ENCODE measurements at places on chromosomes 13 and 19.

DNA sequence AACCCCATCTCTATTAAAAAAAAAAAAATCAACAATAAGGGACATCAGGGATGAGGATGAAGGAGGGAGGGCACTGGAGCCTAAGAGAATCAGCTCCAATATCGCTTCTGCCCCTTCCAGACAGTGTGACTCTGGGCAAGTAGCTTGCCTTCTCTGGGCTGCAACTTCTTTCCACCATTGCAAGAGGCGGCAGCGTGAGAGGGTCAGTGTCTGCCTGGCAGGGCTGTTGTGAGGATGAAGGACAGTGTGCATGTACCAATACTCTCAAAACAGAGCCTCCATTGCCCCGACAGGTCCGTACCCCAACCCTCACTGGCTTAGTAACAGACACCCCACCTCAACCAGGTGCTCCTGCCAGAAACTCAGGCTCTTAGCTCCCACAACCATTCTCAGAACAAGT, 15.3 kb upstream of the LENG8 start:
- DNase-seq, result no peak

GRCh38 chr19:2867025-2867991, at the start of gene ZNF556:
ZNF556 (plus strand) TSS chr19:2867335; CDS start chr19:2867422, 87 bp downstream.
- DNase-seq, result peak; percentile 42

DNA sequence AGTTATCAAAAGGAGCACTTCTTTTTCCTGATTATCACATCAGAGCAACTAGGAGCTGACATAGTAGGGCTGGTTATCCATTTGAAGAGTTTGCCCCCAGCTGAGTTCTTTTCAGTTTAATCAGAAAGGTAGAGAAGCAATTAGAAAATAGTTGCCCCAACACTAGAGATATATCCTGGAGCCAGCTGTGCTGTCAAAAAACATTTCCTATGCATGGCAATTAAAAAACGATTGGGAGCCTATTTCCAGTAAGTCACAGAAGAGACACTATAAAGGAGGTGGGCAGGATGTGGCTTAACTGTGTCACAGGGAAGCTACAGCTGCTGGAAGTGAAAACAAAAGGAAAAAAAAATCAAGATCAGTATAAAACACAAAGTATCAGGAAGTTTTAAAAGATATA, 155.7 kb upstream of the SLITRK1 start:
- DNase-seq, result no peak

DNA sequence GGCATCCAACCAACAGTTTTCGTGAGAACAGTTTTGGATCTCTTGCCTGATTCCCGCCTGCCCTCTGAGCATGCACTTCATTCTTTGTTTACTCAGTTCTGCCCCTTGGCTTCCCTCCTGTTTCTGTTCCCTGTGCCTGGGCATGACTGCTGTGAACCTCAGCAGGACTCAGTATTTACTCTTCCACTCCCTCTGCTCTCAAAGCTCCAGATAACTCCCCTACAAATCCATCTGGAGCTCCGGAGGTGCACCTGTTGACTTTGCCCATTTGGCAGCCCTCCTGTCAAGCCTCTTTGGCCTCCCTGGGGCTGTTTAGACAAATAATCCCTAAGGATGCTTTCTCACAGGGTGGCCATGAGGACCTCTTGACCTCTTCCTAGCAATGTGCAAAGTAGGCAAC, 34.2 kb upstream of the ARGLU1 start:
- DNase-seq, result no peak

GRCh38 chr13:44818428-44818827, 170.8 kb downstream of the NUFIP1 start:
- DNase-seq, result no peak

DNA sequence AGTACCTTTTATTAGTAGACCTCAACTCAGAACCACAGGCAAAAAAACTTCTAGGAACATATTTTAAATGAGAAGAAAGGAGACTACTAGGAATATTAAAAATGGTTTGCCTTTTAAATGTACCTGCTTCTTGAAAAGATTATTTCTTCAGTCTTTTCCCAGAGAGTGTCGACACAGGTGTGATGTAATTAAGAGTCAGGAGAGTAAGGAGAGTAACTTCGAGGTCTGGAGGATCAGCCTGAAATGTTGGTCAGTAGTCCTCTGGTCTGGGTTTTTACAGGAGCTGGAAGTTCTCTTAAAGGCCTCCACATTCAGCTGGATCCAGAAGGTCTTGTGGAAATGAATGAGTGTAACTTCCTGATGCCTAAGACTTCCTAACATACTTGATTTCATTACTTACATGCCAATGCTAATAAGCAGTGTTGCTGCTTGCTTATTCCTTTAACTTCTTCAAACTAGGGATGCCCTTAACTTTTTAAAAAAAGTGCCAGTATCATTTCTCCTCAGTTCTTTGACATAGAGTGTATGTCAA, at the start of gene KCTD4:
Gene KCTD4 (minus strand): TSS at position 345 of the 532 bp plus-strand sequence. CDS start 6,478 bp downstream, outside the sequence.
- no peak for DNase-seq

DNA sequence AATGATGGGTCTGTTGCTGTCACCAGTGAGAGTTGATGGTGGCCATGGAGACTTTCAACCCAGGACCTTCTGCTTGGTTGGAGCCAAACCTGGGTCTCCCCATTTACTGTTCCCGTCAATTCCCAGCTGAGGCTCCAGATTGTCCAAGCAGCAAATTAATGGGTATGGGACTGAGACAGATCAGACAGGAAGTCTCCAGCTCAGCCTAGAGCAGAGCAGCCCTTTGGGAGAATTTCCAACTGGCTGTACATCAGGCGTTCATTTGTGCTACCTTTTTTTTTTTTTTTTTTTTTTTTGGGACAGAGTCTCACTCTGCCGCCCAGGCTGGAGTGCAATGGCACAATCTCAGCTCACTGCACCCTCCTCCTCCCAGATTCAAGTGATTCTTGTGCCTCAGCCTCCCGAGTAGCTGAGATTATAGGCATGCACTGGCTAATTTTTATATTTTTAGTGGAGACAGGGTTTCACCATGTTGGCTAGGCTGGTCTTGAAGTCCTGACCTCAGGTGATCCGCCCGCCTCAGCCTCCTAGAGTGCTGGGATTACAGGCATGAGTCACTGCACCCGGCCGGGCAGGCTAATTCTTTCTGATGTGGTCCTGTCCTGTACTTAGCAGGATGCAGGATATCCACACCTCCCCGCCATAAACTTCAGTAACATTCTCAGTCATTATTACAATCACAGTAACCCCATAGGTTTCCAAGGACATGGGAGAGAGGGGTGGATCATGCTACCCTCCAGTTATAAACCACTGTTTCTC, 9.3 kb downstream of the MAP3K10 start:
- peak; percentile 14 for DNase-seq

DNA sequence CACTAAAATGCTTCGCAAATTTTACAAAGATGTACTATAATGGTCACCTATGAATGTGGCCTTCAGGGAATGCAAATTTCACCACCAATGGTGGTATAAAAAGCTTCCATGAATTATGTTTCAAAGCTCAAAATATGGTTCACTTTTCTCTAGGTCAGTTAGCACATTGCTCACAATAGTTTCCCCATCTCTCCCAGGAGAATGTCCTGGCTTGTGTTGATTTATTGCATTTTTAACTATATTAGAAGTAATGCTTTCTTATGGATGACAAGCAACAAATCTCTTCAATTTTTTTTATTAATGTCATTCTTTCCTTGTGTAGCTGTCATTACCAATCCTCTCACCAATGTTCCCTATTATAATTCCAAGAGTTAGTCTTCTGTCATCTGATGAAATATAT, 621.2 kb downstream of the TBC1D4 start:
- no peak for DNase-seq
